ENCODE measurements at places on chromosomes 11 and 22. TPM values are rescaled to one million over a fixed set of nuclear protein-coding genes. Genes with fewer than 3 reads are reported as not detected.

SEC14L2 gene
- total RNA-seq, result 44.2 TPM

C1QTNF6 gene
- total RNA-seq, result 7.7 TPM

ST14 gene
- not detected for total RNA-seq

C11orf86 gene
- total RNA-seq, result 0.30 TPM

PAMR1 gene
- 46.2 TPM for total RNA-seq

SHISAL1 gene
- 3.9 TPM for total RNA-seq

SCN3B gene
- total RNA-seq, result 0.30 TPM
